AG04449 (cell line): ENCODE measurements at places on chromosomes 12 and 14.

GRCh38 chr12:7079826-7080125 lies 12.5 kb downstream of the C1R start:
- DNase-seq: no peak

- DNase-seq: no peak
These were observed 197.1 kb upstream of the RASSF8 start for GRCh38 chr12:25761356-25761755.

- no peak for DNase-seq
These were observed 68.9 kb downstream of the ZNF641 start for GRCh38 chr12:48281811-48282210.

DNA sequence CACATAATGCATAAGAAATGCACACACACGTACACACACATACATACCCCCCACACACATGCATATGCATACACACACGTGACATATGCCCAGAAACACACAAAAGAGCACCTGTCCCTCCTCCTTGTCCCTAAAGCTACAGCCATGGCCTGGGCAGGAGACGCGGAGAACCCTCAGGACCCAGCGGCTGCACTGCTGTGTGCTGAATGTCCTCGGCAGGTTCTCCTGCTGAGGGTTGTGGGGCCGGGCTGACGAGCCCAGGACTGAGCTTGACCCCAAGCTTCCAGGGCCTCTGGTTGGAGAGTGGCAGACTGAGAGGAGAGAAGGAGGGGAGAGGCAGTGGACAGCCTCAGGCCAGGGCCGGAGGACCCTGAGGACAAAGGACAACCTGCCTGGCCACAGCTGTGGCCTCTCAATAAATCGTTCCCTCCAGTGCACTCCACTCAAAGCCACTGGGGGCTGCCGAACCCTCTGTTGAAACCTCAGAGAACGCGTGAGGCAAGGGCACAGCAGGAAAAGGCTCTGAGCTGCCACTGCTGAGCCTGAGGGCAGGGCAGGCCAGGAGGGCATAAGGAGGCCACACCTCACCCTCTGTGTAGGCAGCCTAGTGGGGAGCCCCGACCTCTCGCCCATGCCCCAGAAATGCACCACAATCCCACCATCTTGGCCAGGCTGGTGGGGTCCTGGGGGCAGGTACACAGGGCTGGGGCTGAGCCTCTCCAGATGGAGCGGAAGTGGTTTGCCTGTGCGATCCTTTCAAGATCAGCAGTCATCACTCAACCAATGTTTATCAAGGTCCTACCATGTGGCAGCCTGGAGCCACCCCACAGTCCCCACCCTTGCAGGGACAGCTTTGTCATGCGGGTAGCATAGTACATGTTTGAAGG lies 3.1 kb downstream of the CACNA2D4 start:
- DNase-seq: no peak

GRCh38 chr12:79021021-79021420 lies 156.4 kb downstream of the SYT1 start:
- no peak for DNase-seq

DNA sequence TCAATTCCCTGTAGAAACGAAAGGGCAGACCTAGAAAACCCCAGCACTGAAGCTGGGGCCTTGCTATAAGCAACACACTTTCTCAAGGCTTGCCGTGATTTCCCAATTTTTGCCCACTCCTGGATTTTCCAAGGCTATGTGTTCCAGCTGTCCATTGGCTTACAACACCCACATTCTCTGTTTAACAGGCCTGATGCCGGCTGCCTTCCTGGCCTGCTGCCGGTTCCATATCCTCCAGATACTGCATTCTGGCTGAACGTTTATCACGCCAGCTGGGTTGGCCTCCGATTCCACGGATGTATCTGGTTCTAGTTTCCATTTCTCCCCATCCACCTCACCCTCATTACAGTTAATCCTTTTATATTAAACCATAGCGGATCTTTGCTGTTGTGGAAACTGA lies 2.0 kb upstream of the PCNX1 start:
- DNase-seq: no peak

DNA sequence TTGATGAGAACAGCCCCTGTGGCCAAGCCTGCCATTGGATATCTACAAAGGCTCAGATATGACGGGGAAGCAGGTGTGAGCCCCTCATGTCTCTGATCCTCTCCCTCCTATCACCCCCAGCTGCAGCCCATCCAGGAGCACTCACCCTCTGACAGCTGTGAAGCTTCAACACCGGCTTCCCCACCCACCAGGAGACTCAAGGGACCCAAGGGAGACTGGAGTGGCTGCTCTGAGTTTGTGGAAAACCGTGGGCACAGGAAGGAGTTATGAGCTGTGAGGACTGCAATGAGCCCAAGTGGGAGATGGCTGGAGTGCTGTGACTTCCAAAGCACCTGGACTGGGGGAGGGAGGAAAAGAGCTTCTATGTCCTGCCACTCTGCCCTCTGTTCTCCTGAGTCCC lies 7.9 kb downstream of the IFI27L2 start:
- no peak for DNase-seq

DNA sequence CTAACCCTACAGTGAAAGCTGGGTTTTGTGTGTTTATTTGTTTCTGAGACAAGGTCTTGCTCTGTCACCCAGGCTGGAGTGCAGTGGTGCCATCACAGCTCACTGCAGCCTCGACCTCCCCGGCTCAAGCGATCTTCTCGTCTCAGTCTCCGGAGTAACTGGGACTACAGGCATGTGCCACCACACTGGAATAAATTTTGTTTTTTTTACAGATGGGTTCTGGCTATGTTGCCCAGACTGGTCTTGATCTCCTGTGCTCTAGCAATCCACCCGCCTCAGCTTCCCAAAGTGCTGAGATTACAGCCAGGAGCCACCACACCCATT lies 26.4 kb downstream of the TBX3 start:
- DNase-seq: no peak

- DNase-seq: no peak
These were observed 200.2 kb downstream of the CHST11 start for GRCh38 chr12:104656921-104657320.

DNA sequence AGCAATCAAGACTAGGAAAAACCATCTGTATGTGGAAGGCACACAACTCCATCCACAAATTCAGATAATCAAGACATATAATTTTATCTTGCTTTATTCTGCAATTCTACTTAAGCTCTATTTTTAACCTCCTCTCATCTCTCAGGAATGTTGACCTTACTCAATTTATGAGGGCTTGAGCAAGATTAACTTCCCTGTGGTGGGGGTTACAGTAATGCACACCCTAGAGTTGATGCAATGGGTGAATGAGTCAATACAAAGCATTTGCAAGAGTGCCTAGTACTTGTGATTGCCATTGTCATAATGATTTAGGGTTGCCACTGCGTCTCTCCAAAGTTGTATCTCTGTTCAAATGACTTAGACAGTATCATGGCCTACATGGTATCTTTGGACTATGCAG lies 1598.4 kb upstream of the TMEM132C start:
- DNase-seq: no peak

DNA sequence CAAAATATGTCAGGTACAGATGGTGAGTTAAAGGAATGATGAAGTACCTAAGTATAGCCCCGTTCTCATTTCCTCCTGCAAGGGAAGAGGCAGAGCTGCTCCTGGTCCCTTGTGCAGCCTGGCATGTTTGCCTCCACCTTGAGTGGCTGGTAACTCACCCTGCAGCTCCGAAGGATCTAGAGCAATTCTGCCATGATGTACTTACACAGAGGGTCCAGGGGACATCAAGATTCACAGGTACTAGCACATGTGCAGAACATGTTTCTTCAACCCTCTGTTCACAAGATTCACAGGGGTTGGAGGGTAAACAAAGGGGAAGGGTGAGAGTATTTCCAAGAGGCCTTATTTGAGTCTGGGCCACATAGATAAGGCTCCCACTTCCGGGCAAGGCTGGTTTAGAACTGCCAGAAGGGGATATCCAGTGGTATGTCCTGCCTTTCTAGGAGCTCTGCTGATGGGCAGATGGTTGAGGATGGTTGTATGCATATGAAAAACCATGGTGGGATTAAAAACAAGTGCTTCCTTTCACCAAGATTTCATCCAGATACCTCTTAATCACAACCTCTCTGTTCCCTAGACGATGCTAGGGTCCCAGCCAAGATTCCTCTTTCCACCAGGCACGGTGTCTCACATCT lies 7.7 kb downstream of the DCTN2 start:
- no peak for DNase-seq

GRCh38 chr12:13973996-13974395 lies 7.4 kb downstream of the GRIN2B start:
- no peak for DNase-seq
